ENCODE measurements at places on chromosomes 1 and 21.

GRCh38 chr1:200894712-200895442, at the start of gene INAVA:
Gene INAVA, plus strand, starts transcription at chr1:200894900. Its CDS starts 3,501 bp downstream, at chr1:200898401.
- no peak for DNase-seq

- DNase-seq = no peak
Observed at GRCh38 chr1:115828101-115829022, 12.6 kb downstream of the NHLH2 start.

GRCh38 chr1:208782186-208782585, 538.0 kb upstream of the PLXNA2 start:
- DNase-seq = no peak

GRCh38 chr1:116948642-116949041, 38.9 kb downstream of the PTGFRN start:
- no peak for DNase-seq

DNA sequence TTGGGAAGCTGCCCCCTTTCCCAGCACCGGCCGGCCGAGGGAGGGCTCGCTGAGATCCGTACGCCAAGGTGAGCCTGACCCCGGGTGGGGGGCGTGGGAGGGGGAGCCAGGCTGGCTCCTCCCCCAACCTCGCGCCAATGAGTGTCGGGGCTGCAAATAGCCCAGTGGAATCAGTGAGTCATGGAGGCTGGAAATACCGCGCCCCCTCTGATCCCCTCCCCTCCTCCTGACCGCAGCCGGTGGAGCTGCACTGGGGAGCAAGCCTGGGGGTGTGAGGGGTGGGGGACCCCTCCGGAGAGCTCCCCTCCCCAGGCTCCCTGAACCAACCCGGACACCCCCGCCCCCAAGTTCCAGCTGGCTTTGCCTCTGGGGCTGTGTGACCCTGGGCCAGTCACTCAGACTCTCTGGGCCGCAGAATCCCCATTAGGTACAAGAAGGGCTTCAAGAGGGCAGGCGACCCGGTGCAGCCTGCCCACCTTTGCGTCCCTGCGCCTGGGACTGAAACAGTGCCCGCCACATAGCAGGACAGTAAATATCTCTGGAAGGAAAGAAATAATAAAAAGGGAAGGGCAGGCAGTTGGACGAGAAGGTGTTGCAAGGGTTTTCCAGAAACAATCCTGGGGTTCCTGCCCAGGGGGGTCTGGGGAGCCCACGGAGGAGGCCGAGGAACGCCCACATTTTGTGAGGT, 4.5 kb downstream of the HSPB7 start:
- DNase-seq = peak; percentile 26

GRCh38 chr1:19980314-19980713, 896 bp upstream of the PLA2G2A start:
- no peak for DNase-seq

DNA sequence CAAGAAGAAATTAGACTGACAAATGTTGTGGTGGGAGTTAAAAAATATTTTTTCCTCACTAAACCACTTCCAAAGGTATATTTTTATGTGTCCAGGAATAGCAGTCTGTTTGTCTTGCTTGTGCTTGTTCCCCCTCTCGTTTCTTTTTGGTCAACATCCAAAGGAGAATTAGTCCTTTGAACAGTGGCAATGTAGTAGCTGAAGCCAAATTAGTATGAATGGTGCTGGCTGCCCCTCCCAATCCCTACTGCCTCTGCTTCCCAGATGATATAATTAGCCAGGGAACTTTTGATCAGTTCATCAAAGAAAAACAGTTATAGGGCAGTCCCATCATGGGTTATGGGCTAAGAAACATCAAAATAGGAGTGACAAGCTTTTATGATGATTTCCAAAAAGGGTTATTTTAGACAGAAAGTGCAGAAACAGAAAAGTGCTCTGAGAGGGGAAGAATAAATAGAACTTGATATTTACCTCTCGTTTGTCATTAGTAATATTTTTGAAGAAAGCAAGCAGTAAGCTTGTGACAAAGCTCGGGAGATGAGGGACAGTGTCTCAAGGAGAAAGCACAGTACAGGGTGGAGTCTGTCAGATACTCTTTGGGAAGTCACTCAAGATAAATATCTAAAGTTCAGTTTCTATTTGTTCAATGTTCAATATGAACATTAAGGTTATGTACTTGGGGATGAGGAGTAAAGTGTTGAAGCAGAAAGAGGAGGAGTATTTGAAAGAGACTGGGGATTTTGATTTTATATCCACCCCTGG, 239.1 kb downstream of the HLX start:
- no peak for DNase-seq

- no peak for DNase-seq
Observed at GRCh38 chr1:36638268-36638667, 155.6 kb upstream of the CSF3R start.

DNA sequence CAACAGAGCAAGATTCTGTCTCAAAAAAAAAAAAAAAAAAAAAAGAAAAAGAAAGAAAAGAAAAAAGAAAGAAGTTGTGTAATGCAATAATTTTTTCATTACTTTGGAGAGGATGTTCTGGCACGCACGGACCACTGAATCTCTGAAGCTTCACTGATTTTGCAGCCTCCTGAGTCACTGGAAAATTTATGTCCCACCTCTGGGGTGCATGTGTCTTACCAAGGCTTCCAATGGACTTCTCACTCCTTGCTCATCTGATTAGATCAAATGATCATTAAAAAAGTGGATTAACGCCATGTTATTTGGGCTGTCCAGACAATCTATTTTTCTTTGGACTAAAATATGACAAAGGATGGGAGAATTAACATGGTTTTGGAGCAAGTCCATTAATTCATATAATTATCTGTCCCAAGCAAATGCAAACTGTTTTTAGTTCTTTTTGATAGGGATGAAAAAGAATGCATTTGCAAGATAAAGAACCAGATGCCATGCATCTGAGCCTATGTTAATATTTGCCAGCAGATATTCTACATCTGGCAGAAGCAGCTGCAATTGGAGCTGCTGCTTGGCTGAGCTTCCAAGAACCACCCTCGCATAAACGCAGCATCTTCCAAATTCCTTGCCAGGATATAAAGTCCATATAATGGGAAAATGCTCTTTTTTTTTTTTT, 10.1 kb upstream of the MAP1LC3C start:
- no peak for DNase-seq

DNA sequence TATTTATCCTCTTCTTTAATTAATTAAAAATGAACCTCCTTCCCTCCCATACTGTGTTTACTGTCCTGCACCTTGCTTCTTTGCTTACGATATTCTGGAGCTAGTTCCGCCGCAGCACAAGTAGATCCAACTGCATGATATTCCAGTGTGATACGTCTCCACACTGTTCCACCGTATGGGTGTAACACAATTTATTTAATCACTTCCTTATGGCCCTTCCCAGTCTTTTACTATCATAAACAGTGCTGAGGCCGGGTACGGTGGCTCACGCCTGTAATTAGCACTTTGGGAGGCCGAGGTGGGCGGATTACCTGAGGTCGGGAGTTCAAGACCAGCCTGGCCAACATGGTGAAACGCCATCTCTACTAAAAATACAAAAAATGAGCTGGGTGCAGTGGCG, 25.7 kb downstream of the CNST start:
- no peak for DNase-seq

DNA sequence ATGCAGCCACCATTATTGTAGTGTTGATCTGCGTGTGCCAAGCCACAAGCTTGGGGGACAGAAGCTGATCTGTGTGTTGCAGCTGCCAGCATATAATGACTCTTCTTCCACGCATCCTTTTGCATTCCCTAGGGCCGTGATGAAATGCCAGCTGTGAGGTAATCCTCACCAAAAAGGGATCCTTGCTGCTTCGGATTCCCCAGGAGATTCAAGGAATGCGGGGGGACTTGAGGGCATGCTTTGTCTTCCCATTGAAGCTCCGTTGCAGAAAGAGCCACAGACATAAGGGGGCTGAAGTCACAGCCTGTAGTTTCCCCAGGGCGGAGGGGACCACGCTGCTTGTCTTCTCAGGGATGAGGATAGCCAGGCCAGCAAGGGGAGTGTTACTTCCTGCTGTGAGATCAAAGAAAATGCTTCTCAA, 281.6 kb upstream of the FMN2 start:
- DNase-seq = no peak
